T1000 (cell line): ENCODE measurements at places on chromosomes 7 and 10.

DNA sequence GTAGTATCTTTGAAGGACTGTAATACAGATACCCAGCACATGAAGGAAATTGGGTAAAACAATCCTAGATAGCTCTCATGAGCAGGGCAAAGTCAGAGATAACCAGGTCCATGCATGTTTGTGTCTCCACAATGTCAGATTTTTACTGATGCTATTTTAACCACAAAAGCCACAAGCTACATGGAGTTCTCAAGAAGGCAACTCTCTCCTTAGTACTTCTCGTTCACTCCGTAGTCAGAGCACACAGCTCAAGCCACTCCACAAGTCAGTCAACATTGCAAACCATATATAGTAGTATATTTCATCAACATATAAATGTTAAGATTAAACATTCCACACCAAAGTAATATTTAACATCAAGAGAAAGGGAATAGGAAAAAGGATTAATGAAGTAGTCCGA lies 98.0 kb upstream of the PIK3CG start:
- DNase-seq, result no peak

GRCh38 chr7:135911099-135911498 lies 66.1 kb downstream of the MTPN start:
- DNase-seq, result no peak

GRCh38 chr10:28559618-28560017 lies 26.7 kb downstream of the WAC start:
- no peak for DNase-seq

DNA sequence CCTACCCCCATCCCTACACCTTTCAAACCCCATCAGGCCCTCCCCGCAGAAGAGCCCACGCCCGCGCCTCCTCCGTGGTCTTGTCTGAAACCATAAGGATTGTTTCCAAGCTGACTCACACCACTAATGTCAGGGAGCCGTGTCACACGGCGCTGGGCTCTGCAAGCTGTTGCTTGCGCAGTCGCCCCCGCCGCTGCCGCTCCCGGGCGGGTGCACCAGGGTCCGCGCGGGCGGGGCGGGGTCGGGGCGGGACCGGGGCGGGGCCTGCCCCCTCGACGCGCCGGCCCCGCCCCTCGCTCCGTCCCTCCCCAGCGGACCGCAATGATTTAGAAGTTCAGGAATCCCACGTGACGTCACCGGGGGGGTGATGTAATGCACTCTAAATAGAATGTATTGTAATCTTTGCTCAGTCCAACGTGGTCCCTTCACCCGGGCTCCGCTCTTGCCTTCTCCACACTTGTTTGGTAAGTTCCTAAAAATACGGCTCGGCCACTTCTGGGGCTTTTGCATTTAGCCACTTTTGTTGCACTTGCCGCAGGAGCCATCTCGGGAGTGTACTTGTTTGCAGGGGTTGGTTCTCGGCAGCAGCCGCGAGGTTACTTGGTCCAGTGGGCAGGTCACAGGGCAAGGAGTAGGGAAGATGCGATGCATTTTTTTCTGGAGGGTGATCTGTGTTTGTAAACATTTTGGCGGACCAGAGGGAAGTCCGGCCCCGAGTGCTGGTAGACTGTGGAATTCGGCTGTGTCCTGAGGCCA lies 3.2 kb upstream of the CREB5 start:
- peak; percentile 92 for DNase-seq

GRCh38 chr7:39554583-39555165 lies 11.5 kb upstream of the YAE1 start:
- no peak for DNase-seq

DNA sequence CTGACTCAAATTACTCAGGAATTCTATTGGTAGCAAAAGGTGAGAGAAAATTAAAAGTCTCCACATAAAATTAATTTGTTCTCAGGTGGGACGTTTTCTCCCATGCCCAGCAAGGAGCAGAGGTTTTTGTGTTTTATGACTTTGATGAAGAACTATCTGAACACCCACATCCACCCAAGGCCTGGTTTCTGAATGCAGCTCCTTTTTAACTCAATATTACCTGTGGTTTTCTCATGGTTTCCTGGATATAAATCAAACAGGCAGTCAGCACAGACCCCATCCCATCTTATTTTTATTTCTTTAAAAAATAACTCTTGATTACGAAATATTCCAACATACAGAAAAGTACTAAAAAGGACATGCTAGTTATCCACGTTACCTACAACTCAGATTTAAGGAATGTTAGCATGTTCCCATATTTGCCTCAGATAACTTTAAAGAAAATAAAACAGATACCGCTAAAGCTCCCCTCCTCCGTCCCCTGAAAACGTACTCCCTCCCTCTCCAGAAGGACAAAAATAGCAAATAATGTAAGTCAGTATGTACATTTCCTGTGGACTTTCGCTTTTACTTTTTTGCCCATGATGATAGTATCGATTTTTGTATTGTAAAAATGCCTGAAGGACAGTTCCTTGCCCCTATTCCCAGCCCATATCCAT lies 43.4 kb downstream of the GLI3 start:
- DNase-seq, result no peak

- no peak for DNase-seq
These were observed 8.2 kb downstream of the ASB10 start for GRCh38 chr7:151178831-151179230.

DNA sequence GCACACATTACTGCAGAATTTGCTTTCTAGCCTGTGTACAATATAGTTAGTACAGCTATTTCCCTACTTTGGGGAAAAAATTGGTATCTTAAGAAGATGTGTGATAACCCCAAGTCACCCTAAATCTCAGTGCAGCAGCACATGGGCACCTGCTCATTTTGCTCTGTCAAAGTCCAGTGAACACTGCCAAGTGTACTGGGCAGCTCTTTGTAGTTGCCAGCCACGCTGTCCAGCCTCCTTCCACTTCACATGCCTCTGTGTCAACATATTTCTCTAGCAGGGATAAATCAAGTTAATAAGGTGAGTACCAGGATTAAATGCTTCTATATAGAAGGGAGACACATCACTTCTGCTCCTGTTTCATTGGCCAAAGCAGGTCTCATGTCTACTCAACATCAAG lies 87.1 kb upstream of the CDC14C start:
- DNase-seq, result no peak

- no peak for DNase-seq
These were observed 1.4 kb downstream of the FAM3C start for GRCh38 chr7:121394709-121395140.
